Natural killer cell (primary cell): ENCODE measurements at places on chromosomes 6 and 20. TPM values are rescaled to one million over a fixed set of nuclear protein-coding genes. Genes with fewer than 3 reads are reported as not detected.

DNA sequence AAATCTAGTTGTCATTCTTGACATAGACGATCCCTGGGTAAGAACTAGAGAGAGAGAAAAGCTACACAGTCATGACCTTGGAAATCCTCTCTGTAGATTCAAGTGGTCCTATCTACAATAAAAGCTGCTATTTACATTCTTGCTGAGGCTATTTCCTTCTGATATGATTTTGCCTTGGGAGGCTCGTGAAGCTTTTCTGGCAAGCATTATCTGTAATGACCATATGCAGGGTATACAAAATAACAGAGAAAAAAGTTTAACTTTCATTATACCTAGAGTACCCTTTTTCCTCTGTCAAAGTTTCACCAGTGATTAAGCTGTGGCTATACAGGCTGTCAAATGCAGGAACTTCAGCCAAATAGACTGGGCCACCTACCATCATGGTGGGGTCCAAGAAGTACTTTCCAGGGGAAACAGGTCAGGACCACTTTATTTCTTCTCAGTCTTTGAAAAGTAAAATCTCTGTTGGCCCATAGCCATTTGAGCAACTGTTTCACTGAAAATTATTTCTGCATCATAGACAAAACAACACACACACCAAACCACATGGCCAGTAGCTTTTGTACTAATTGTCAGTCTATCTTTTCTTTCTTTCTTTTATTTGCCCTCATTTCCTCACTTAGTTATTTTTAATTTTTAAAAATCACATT is 677.0 kb upstream of the ID4 start:
- H3K4me1 ChIP-seq, result no peaks in the 10 kb centered on the region
- H3K4me3 ChIP-seq, result no peak overlapping the region
- no peak overlapping the region for H3K27ac ChIP-seq
- no peaks in the 10 kb centered on the region for H3K36me3 ChIP-seq

- no peak for DNase-seq
- no peaks in the 10 kb centered on the region for H3K27me3 ChIP-seq
- H3K4me1 ChIP-seq, result no peaks in the 10 kb centered on the region
- H3K36me3 ChIP-seq, result no peaks in the 10 kb centered on the region
These were observed 10.9 kb upstream of the BMP5 start for GRCh38 chr6:55886185-55886836.

DNA sequence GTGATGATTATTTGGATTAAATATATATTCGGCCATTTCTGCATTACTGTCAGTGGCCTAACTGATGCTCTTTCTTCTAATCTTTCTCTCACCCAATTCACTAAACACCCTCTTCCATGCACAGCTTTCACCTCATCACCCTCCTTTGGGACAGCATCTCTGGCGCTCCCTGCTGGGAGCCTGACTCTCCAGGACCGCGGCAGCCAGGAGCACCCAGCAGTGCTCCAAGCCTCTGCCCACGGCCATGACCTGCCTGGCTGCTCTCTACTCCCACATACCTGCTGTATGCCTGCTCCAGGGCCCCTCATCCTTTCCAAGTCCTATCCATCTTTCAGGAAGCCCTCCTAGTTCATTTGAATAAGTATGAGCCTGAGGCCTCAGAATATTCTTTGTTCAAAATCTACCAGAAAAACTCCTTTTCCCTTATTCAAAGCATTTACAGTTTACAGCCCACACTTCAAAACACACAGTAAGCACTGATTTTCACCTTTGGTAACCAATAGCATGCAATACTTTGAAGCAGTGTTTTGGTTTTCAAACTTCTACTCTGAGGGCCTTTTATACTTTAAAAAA is 15.2 kb downstream of the CTCFL start:
- no peaks in the 10 kb centered on the region for H3K4me1 ChIP-seq
- no peaks in the 10 kb centered on the region for H3K27me3 ChIP-seq
- DNase-seq, result no peak
- H3K27ac ChIP-seq, result no peak overlapping the region
- H3K36me3 ChIP-seq, result no peaks in the 10 kb centered on the region

- H3K27me3 ChIP-seq, result no peaks in the 10 kb centered on the region
- H3K4me1 ChIP-seq, result no peaks in the 10 kb centered on the region
- no peak for DNase-seq
These were observed 110.1 kb upstream of the SIM1 start for GRCh38 chr6:100574836-100575235.

GRCh38 chr20:4956200-4956810 is 45.0 kb downstream of the SLC23A2 start:
- H3K36me3 ChIP-seq, result peaks cover 2% of the 10 kb centered on the region
- peak; percentile 82 for DNase-seq
- peaks cover 4% of the 10 kb centered on the region for H3K4me1 ChIP-seq
- H3K27me3 ChIP-seq, result no peaks in the 10 kb centered on the region
- H3K4me3 ChIP-seq, result no peak overlapping the region
- H3K27ac ChIP-seq, result no peak overlapping the region

GRCh38 chr20:20034486-20034885 is 17.3 kb downstream of the NAA20 start:
- DNase-seq, result no peak
- H3K27ac ChIP-seq, result no peak overlapping the region
- H3K27me3 ChIP-seq, result no peaks in the 10 kb centered on the region
- no peaks in the 10 kb centered on the region for H3K4me1 ChIP-seq
- H3K36me3 ChIP-seq, result peaks cover 88% of the 10 kb centered on the region

DNA sequence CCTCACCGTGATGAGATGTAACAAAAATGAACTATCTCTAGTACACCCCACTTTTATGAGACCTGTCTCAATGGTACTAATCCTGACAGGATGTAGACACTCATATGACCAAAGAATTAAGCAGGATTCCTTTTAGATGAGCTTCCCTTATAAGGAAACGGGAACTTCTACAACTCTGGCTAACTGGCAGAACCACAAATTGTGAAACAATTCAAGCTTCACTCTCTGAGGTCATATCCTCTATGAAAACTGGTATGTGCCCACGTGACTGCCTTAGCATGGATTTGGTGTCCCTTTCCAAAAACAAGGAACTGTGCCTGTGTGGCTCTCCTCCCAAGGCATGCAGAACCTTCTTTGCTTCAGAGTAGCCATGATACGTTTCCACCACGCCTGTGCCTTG is 14.1 kb upstream of the CPNE5 start:
- peaks cover 31% of the 10 kb centered on the region for H3K36me3 ChIP-seq
- no peak overlapping the region for H3K27ac ChIP-seq
- H3K4me1 ChIP-seq, result no peaks in the 10 kb centered on the region

MYMX gene
- not detected for total RNA-seq

DNA sequence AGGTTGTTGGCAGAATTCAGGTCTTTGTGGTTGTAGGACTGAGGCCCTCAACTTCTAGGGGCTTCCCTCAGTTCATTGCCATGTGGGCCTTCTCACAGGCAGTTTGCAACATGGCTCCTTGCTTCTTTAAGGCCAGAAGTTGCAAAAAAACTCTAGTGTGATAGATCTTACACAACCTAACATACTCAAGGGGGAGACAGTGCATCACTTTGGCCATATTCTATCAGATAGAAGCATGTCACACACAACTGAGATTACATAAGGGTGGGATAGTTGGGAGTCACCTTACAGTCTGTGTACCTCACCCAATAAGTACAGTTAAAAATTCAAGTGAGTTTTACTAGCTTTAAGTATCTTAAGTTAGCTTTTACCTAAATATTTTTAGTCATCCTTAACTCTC is 1.6 kb downstream of the SIRPD start:
- H3K4me1 ChIP-seq, result no peaks in the 10 kb centered on the region
- DNase-seq, result no peak
- H3K4me3 ChIP-seq, result no peak overlapping the region
- no peaks in the 10 kb centered on the region for H3K36me3 ChIP-seq

DNA sequence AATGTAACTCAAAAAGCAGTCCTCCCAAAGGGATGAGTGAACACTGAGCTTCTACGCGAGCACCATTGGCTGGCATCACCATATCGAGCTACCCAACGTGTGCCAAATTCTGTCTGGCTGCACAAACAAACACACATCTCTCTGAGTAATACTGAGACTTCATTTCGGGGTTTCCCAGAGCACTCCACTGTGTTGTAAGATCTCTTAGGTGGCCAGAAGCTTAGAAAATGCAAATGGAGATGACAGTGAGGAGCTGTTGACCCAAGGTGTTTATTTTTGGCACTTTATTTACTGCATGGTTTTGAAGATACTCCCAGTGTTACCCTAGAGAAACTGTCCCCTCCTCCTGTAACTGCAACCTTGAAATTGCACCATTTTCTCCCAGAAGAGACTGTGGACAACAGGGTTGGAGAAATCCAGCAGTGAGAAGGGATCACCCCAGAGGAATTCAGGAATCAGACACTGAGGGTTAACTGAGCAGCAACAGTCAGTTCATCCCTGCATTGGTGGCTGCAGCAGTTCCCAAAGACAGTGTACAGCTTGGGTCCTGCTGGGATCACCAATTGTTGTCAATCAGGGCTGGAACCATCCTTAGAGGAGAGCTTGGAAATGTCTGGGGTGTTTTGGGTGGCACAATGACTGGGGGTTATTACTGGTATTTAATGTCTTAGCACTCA is 1.0 kb upstream of the RIPOR2 start:
- H3K27ac ChIP-seq, result peak overlapping the region; percentile 84
- H3K36me3 ChIP-seq, result peaks cover 5% of the 10 kb centered on the region
- no peaks in the 10 kb centered on the region for H3K27me3 ChIP-seq
- peak; percentile 86 for DNase-seq
- peak overlapping the region; percentile 85 for H3K4me3 ChIP-seq

DNA sequence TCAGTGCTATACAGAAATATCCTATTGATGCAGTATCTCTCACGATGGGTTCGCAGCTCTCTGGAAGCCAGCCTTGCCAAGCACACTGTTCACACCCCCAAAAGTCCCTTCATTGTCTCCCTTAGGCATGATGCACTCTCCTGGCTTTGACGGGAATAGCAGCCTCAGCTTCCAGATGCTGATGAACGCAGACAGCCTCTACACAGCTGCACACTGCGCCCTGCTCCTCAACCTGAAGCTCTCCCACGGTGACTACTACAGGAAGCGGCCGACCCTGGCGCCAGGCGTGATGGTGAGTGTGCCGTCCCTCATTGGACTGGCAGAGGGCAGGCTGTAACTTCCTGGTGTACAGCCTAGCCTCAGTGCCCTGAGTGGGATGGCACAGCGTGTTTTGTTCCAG is 60.0 kb upstream of the PBOV1 start:
- no peaks in the 10 kb centered on the region for H3K27me3 ChIP-seq
- no peaks in the 10 kb centered on the region for H3K36me3 ChIP-seq
- no peaks in the 10 kb centered on the region for H3K4me1 ChIP-seq
- no peak for DNase-seq
- H3K4me3 ChIP-seq, result no peak overlapping the region

ADGRF5 gene
- total RNA-seq, result not detected

THBS2 gene
- total RNA-seq, result not detected

BCAS4 gene
- total RNA-seq, result 13.5 TPM

PPP1R11 gene
- total RNA-seq, result 52.9 TPM

TRIM10 gene
- total RNA-seq, result not detected

GRCh38 chr6:16841241-16841640 is 80.0 kb upstream of the ATXN1 start:
- no peaks in the 10 kb centered on the region for H3K4me1 ChIP-seq
- H3K36me3 ChIP-seq, result no peaks in the 10 kb centered on the region
- no peak for DNase-seq
- H3K27ac ChIP-seq, result no peak overlapping the region
- no peak overlapping the region for H3K4me3 ChIP-seq

- H3K27me3 ChIP-seq, result peaks cover 14% of the 10 kb centered on the region
- no peak overlapping the region for H3K4me3 ChIP-seq
- no peak for DNase-seq
These were observed 1.1 kb downstream of the ESR1 start for GRCh38 chr6:151808371-151809241.

GRCh38 chr20:46289432-46289831 is 18.9 kb downstream of the CDH22 start:
- no peaks in the 10 kb centered on the region for H3K27me3 ChIP-seq
- no peaks in the 10 kb centered on the region for H3K4me1 ChIP-seq
- DNase-seq, result no peak
- no peak overlapping the region for H3K4me3 ChIP-seq
- H3K27ac ChIP-seq, result no peak overlapping the region
- no peaks in the 10 kb centered on the region for H3K36me3 ChIP-seq

DNA sequence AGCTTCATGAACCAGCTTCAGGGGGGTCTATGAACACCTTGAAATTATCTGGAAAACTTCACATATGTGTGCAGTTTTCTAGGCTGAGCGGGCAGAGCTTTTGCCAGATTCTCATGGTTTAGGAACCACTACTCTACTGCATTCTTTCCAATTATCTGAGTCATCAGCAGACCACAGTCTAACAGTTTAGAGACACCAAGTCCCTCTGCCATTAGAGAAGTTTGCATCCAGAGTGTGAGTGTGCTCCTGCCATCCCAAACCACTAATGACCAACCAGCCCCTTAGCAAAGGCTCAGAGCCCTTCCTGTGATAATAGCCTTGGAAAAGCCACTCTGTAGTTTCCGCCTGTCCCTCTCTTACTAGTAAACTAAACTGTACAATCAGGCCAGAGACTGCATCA is 96.8 kb downstream of the PHACTR1 start:
- no peaks in the 10 kb centered on the region for H3K4me1 ChIP-seq
- no peaks in the 10 kb centered on the region for H3K27me3 ChIP-seq
- no peak overlapping the region for H3K4me3 ChIP-seq
- H3K36me3 ChIP-seq, result no peaks in the 10 kb centered on the region
